MV-4-11 (cell line): ENCODE measurements at places on chromosomes 12 and 14.

DNA sequence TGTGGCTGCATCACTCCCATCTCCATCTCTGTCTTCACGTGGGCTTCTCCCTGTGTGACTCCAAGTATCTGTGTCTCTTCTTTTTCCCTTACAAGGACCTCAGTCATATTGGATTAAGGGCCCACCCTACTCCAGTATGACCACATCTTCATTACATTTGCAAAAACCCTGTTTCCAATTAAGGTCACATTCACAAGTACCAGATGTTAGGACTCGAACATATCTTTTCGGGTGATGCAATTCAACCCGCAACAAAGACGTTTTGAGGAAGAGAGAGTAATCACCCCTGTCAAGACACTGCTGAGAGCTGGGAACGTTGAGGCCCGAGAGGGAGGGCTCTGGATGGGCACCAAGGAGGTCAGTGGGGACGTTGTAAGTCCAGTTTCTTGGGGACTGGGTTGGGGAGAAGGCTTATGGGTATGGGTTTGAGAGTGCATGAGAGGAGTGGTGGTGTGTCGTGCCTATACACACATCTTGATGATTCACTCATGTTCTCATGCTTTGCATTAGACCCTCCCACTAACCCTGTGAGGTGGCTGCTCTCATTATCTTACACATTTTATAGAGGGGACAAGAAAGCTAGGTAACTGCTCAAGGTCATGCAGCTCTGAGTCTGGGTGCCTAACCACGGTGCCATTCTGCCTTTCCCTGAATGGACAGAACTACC, 12.1 kb upstream of the IFI27 start:
- peak; percentile 96 for DNase-seq

DNA sequence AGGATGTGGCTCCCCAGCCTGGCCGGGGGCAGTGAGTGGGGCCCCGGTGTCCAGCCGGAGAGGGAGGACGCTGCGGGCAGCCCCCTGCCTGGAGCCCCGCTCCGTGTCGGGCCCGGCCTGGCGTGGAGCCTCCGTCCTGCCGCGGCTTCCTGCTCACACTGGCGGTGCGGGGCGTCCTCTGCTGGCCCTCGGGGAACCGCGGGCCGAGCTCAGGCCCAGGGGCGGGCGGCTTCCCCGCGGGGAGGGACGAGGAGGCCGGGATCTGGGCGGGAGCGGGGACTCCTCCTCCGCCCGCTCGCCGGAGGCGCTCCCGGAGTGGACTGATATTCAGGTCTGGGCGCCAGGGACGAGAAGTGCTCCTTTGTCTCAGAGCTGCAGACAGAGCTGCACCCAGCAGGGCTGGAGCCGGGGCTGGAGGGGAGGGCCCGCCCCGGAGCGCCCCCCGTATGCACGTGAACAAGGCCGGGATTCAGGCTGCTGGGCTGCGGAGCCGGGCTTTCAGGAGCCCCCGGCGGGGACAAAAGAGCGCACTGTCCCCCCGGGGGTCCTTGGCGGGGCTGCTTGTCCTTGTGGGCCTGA, 2.2 kb downstream of the MMP17 start:
- DNase-seq, result peak; percentile 40

DNA sequence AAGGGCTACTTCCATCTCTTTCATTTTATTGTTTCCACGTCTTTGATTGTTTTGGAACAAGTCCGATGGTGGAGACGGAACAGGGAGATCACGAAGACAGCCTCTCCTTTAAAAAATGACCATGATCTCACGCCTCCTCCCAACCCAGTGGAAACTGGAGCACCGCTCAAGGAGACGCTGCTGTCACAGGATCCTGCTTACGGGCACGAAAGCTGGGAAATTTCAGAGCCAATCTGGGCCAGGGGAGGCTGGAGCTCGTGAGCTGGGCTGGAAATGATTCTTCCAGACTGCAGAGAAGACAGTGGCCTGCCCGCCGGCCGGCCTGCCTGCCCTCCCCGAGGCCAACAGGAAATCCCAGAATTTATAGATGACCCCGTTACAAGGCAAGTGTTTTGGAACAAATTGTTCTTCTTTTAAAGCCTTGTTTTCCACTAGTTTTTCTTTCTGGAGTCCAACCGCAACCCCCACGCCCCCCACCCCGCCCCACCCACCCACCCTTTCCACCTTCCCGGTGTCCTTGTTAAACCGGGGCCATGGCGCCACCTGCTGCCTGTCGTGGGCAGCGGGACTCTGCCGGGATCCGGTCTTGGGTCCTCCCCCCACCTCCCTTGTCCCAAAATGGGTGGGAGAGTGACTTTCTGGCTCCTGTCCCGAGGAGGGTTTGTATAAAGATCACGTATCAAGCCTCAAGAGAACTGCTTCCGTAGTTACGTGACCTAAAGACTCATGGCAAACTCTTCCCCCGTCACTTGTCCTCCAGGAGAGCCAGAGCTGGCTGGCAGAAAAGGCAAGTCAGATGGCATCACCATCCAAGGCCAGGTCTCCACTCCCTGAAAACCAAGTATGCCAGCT, 40.3 kb downstream of the MAP1LC3B2 start:
- DNase-seq, result peak; percentile 33

- peak; percentile 57 for DNase-seq
Measured at GRCh38 chr14:105290621-105291346, 10.0 kb downstream of the BRF1 start.

DNA sequence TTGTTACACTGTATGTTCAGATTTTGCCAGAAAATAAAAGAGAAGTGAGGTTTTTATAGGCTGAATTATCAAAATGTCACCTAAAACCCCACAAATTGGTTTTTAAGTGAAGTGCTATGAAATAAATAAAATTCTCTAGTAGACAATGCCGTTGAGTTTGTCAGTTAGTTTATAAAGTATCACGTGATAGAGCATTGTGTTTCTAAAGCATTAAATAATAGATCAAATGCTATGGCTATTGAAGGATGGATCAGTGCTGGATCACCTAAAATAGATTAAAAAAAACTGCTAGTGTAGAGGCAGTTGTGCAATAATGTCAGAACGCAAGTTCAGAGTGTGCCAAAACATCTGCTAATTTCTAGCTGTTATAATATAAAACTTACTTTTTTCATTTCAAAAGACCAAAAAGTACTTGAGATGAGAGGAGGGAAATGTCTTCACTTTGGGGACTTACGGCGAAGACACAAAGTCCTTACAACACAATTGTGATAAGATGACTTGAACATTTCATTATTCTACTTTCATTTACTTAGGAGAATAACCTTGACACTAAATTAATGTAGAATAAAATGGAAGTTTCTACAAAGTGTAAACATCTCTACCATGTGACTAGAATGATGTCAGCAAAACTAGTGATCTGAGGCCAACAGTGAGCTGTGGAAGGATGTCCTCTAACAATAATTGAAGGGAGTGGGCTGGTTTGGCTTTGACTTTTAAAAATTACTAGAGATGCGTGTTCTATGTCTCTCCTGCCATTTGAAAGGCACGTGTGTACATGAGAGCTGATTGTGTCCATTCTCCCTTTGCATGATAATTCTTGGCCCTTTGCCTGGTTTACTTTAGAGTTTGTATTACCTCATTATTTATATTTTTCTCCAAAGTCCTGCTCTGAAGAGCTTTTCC, 154.4 kb upstream of the PDE3A start:
- DNase-seq, result no peak

- DNase-seq, result no peak
Measured at GRCh38 chr14:65095633-65096205, 6.6 kb downstream of the MAX start.

DNA sequence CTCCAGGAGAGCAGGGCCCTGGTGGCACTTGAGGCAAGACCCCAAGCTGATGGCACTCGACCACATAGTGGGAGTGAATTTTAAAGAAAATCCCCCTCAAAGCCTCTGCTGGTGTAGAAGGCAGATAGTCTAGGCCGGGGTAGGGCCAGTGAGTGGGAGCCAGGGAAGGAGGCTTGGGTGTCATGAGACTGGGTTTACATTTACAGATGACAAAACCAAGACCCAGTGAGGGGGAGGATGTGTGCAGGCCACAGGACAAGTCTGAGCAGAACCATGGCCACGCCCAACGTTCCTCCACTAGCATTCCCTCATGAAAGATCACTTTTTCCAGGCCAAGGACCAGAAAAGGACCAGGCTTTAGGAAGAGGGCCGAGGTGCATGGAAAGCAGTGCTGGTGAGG, 42.0 kb downstream of the EVL start:
- no peak for DNase-seq

GRCh38 chr14:77036484-77037214, 8.1 kb upstream of the IRF2BPL start:
- DNase-seq, result peak; percentile 52

GRCh38 chr14:91019673-91020072, 40.8 kb downstream of the RPS6KA5 start:
- DNase-seq, result no peak

DNA sequence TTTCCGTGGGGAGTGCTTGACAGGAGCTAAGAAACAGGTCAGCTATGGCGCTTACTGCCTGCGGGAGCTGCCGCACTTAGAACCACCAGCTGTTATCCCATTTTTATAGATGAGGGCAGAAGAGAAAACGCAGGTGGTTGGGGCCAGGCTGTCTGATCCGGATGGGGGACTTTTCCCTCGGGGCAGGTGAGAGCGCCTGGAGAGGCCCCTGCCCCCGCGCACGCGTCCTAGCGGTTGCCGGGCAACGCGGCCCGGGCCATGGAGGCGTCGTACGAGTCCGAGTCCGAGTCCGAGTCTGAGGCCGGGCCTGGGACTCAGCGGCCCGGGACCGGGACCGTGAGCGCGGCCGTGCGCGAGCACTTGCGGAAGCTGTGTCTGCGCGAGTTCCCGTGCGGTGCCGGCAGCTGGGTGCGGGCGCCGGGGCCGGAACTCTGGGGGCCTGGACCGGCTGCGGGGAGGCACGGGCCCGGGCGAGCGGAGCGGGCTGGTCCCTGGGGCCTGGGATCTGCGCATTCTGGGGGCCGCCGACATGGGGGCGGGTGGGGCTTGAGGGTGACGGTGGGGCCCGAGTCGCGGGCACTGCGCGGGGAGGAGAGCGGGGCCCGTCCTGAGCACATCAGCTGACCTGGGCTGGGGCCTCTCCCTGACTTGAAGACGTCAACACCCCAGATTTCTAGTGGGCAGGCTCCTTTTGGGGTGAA, at the start of gene LRRC43:
Gene LRRC43 (plus strand): TSS at position 237 of the 701 bp plus-strand sequence. CDS start 22 bp downstream, at position 259.
- no peak for DNase-seq

DNA sequence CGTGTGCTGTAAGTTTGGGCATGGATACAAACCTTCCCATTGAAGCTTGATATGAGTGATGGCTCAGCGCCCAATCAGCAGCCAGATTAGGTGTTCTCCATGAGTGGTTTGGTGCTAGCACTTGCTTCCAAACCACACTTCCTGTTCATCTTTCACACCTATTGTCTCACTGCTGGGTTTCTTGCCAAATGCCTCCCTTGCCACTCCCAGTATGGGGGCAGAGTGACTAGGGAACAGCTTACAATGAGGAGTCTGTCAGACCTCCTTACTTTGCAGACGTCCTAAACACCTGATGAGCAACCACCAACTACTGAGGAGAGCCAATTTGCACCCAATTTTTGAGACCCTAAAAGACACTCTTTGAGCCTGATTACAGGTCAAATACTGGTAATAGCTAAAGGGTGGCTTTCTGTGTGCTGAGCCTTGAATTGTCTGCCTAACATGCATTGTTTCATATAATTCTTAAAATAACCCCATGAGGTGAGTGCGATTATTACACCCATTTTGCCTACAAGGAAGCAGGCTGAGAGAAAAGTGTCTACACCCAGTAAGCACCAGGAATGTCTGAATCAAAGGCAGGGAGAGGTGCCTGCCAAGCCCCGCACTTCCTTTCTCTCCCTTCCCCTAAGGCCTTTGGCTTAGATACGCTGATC, 48.4 kb upstream of the FOS start:
- no peak for DNase-seq

DNA sequence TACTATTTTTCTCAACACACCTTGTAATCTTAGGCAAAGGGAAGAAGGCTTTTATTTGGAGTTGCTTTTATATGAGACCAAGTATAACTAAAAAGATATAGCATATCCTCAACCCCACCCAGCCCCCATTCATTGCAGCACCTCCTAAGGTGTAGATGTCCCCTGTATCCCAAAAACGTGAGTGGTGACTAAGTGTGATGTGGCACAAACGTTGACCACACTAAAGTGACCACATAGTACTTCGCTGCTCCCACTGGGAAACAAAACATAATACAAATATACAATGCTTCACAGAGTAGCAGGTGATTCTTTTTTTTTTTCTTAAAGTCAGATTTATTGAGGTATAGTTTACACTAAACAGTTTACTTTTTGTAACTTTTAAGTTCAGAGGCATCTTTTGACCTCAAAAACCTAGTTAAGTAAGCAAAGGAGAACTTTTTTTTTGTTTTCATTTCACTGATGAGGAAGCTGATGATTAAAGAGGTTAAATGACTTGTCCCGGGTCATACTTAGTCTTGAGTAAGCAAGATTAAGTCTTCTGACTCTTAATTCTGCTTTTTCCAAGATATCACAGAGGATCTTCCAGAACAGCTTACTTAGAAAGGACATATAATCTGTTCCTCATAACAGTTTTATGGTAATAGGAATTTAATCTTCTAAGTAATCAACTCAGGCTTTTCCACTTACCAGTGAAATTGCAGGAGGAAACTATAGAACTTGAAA, 245.2 kb upstream of the PLEKHG7 start:
- DNase-seq, result peak; percentile 55

DNA sequence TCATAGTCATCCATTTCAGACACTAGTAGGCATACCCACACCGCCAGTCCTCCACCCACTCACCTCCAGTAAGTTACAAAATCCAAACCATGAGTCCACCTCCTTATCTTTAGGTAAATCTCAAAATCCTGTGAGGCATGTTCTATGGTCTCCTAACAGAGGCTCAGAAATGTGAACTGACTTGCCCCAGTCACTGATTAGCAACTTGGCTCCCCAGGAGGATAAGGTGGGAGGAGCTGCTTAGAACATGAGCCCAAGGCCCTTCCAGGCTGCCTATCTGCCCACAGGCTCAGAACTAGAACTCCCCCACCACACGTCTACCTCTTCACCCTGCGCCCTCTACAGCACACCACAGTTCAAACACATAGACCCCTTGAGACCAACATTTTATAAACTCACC, 19.9 kb downstream of the SETD3 start:
- DNase-seq, result no peak

- DNase-seq, result peak; percentile 93
Measured at GRCh38 chr12:124391340-124392261, 96.7 kb downstream of the RFLNA start.

DNA sequence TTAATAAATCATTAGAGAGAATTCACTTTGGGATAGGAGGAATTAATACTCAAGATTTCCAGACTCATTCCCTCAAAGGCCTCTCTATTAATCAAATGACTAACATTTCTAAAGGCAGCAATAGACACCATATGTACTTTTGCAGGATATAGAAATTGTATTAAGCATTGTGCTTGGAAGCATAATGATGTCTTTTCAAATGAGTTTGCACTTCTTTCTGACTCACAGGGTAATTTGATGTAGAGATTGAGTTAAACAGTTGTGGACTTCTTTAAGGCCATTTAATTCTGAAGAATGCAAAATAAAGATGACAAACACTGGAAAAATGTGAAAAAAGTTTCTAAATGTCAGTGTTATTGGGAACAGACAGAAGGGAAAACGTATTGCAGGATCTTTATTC, 63.4 kb upstream of the CSRP2 start:
- DNase-seq, result no peak

DNA sequence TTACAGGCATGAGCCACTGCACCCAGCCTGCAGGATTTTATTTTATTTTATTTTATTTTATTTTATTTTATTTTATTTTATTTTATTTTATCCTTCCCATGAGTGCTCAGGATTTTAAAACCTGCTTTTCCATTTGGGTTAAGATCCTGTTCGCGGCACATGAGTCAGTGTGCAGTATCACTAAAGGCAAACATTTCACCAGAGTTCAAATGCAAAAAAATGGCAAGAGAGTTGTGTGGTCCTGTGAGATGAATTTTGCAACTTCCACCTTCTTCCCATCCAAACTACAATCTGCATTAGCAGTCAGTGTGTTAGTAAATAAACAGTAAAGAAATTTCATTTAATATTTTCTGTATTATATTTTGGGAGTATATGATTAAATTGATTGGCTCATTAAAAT, 29.0 kb downstream of the MOAP1 start:
- DNase-seq, result peak; percentile 11
